ENCODE measurements at places on chromosomes 2 and 18.

GRCh38 chr2:199439542-199439941 is 18.2 kb downstream of the SATB2 start:
- DNase-seq = no peak

- no peak for DNase-seq
Measured at GRCh38 chr2:108806371-108807113, 20.0 kb downstream of the CCDC138 start.

DNA sequence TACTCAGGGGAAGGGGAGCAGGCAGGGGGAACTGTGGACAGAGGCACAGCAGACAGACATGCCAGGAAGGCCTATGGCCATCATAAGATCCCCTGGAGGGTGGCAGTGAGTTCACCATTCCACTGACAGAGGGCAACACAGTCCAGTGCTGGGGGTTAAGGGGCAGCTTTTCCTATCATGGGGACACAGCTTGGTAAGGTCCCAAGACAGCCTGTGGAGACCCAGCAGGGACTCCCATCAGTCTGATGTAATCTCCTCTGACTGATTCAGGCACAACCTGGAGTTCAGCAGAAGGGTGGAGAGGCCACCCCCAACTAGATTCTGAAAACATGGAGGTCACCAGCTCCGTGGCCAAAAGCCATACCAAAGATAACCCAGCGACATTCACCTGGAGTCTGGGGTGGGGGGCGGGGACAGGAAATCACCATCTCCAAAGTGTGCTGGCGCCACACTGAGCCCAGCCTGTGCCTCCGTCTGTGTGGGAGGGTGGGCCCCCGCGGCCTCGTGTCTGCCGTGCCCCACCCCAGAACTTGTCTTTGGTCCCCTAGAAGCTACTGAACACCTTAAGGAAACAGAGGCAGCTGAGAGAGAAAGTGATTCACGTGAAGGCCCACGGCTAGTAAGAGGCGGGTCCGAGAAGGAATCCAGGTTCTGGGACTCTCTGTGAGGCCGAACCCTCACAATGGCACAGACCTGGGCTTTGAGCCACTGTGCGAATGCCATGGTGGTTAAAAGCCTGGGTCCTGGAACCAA is 28.6 kb downstream of the DNMT3A start:
- no peak for DNase-seq

DNA sequence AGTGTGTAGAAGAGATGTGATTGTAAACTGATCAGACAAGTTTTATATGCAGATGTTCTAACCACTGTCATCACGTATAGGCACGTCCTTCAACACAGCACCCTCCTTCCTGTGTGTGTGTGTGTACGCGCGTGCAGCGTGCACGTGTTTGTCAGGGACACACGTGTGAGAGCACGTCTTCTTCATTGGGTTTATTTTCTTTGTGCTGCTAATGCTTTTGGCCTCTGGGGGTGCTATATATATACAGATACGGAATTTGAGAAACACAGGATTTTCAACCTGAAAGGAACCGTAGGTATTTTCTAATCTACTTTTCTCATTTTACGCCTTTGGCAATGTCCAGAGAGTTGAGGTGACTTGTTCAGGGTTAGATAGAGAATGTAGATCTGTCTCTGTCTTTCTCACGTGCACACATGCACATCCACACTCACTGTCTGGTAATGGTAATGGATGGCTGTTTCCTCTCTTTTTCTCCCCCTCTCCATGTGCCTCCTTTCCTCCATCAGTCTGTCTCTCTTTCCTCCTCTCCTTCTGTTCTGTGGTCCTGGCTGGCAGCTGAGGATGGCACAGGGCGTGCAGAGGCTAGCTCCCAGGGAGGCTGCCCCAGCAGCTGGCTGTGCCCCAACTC is 13.4 kb upstream of the CELF4 start:
- no peak for DNase-seq

DNA sequence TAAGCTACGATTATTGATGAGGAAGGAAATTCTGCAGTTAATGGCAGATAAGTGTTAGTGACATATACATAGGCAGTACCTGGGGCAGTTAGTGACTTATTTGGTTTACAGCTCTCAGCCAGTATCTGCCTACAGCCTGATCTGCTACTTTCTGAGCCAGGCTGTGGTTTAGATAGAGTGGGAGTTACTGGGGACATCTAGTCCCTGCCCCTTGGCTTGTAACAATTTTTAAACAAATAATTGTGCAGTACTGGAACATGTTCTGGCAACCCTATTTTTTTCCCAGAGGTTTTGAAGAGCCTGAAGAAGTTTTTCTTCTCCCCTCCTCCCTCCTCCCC is 2.3 kb downstream of the KIF5C start:
- no peak for DNase-seq
